ENCODE measurements at places on chromosomes 7 and 10. TPM values are rescaled to one million over a fixed set of nuclear protein-coding genes. Genes with fewer than 3 reads are reported as not detected.

SPACDR gene
- total RNA-seq: 1.0 TPM

DNA sequence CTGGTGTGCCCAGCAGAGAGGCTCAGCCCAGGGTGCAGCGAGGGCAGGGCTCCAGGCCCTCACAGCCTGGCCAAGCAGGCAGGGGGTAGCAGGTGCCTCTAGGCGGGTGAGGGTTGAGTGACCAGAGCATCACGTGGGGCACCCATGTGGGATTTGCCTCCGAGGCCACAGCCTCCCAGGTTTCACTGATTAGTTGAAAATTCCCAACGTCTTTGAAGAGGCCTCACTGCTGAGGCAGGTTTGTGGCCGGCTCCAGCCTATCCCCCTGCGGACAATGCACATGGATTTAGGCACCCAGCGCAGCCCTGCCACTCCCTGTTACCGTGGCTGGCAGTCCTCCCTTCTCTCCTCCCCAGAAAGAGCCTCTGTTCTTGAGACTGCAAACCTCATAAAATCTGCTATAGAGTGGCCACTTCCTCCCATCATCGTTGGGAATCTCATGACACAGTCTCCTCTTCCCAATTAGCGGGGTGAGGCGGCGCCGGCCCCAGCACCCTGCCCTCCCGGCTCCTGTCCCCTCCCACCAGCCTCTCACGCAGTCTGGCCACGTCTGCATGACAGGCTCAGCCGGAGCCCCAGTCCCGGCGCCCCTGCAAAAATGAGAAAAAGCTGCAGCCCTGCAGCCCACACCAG is 10.8 kb downstream of the MYL10 start:
- DNase-seq: no peak

GRCh38 chr10:84342584-84342983 is 14.2 kb downstream of the CCSER2 start:
- no peak for DNase-seq

GRCh38 chr10:127044186-127044585 is 139.0 kb downstream of the DOCK1 start:
- no peak for DNase-seq

GRCh38 chr10:129964611-129965424 is 744 bp upstream of the EBF3 start:
- no peak for DNase-seq

GRCh38 chr7:31724696-31725095 is 37.7 kb downstream of the PPP1R17 start:
- DNase-seq: no peak

- no peak for DNase-seq
Measured at GRCh38 chr10:60042914-60043313, 136.6 kb upstream of the CCDC6 start.

GRCh38 chr7:132250480-132251326 is 325.6 kb downstream of the PLXNA4 start:
- no peak for DNase-seq

- no peak for DNase-seq
Measured at GRCh38 chr7:80623503-80624252, 14.8 kb upstream of the CD36 start.

ADCYAP1R1 gene
- 0.17 TPM for total RNA-seq

DNA sequence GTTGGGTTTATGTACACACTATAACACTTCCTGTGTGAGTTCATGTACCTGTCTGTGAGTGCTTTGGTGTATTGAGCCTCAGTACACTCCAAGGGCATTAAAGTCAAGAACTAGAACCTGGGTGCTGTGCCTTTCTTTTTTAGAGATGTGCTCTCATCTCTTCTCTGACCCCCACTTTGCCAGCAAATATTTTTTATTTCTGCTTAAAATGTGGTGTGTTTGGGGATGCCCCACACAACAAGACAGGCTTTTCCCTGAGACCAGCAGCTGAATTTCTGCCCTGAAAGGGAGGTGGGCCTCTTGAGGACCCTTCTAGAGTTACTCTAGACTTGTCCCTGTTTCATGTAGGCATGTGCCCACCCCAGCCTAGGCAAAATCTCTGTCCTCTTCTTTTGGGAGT is 14.3 kb downstream of the KCTD7 start:
- no peak for DNase-seq

GPR22 gene
- total RNA-seq: not detected

- no peak for DNase-seq
Measured at GRCh38 chr10:122475591-122476332, 14.4 kb downstream of the HTRA1 start.

DNA sequence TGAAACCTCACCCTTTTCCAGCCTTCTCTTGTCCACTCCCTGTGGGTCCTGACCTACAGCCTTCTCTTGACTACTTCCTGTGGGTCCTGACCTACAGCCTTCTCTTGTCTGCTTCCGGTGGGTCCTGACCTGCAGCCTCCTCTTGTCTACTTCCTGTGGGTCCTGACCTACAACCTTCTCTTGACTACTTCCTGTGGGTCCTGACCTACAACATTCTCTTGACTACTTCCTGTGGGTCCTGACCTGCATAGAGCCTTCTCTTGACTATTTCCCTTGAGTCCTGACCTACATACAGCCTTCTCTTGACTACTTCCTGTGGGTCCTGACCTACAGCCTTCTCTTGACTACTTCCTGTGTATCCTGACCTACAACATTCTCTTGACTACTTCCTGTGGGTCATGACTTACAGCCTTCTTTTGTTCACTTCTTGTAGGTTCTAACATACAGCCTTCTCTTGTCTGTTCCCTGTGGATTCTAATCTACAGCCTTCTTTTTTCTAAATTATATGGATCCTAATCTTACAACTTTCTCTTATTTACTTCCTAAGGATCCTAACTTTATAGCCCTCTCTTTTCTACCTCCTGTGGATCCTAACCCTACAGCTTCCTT is 36.5 kb downstream of the C10orf71 start:
- no peak for DNase-seq

DNA sequence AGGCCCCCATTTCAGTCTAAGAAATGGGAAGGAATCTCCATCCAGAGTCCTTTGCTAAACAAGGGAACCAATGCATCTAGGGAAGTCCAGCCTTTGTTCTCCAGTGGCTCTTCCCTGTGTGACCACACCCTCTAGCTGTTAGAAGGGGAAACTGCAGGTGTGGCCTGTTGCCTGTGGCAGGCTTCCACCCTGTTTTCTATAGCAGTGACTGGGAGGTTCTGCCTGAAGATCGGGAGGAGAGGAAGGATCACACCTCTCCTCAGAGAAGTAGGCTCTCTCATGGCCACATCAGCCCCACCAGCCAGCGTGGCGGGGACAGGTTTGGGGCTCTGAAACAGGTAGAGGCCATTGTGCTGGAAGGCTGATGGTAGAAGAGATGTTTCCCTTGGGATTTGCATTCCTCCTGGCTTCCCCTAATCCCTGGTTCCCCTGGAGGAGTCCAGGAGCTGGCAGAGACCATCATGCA is 47.7 kb upstream of the TRIM8 start:
- DNase-seq: peak; percentile 62

All from H4 (cell line).